ENCODE measurements at places on chromosomes 7 and 10.

- DNase-seq: no peak
These were observed 306.2 kb upstream of the MKI67 start for GRCh38 chr10:128432423-128432822.

DNA sequence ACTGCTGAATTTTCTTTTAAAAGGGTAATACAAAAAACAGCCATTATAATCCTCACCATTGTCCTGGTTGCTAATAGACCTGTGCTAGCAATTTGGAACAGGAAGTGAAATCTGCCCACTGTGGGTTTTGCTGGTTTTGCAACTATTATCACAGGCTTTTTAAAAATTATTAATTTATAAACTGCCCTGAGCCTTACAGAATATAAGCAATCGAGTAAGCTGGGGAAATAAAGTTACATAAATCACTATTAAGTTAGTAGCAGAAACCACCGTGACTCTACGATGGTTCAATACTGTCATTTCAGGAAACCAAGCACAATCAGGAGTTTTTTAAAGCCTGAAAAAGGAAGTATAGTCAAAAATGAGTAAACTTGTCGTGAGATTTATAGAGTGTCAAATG, 62.3 kb downstream of the TMEM26 start:
- DNase-seq: no peak

DNA sequence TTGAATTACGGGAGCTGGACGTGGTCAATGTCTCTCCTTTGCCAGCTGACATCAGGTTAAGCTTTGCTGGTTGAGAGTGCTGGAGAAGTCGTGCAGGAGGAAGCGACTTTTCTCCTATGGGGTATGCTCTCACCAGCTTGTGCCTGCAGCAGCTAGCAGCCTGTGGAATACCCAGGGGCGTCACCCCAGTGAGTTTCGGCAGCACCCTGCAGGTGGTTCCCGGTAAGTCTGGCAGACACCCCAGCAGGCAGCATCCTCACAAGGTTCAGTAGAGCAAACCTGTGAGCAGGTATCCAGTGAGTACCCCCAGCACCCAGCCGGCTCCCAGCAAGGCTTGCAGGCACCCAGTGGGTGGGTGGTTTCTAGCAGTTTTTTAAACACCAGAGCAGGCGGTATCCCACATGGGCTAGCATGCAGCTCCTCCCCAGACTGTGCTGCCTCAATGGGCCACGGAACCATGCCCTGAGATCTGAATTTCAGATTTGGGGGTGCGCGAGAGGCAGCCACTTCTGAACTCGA, 74.8 kb upstream of the SVIL start:
- DNase-seq: no peak

DNA sequence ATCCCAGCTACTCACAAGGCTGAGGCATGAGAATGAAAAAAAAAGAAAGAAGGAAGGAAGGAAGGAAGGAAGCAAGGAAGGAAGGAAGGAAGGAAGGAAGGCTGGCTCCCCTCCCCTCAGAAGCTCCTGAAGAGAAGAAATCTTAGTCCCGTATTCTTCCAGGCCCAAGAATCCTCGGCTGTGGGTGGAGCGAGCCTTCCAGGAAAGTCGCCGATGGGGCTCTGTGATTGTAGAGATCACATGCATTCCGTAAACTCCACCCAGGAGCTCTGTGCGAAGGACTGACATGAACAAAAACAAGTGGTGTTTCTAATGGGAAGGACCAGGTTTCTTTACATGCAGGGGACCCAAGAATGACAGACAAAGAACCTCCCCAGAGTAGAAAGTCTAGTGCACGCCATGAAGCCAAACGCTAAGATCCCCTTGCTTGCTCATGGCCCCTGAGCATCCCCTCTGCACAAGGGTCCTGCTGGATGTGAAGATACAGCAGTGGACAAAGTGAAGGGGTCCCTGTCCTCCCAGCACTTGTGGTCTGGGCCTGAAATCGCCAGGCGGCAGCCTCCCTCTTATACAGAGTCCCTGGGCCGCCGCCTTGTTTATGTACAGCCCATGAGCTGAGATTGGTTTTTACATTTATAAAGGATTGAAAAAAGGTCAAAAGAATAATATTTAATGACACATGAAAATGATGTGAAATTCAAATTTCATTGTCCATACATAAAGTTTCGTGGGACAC, 25.2 kb downstream of the CNPY1 start:
- no peak for DNase-seq

Measured in EL (cell line).